Hippocampal formation (tissue), 2 donors: ENCODE measurements at places on chromosomes 12 and 14.

DNA sequence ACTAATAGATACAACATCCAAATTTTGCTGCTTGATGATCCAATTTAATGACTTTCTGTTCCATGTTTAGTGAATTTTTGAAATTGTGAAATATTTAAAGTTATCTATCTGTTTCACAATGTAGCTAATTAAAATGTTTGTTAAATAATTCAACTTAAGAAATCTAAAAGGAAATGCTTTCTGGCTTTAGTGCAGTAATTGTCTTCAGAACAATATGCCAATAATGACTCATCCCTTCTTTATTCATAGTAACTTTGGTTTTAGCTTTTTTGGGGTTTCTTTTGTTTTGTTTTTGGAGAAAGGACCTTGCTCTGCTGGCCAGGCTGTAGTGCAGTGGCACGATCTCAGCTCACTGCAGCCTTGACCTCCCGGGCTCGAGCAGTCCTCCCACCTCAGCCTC, 479.2 kb upstream of the RGS6 start:
- DNase-seq = no peak

GRCh38 chr12:118773956-118774723, 207.2 kb upstream of the SRRM4 start:
- peak; percentile 31 for DNase-seq

DNA sequence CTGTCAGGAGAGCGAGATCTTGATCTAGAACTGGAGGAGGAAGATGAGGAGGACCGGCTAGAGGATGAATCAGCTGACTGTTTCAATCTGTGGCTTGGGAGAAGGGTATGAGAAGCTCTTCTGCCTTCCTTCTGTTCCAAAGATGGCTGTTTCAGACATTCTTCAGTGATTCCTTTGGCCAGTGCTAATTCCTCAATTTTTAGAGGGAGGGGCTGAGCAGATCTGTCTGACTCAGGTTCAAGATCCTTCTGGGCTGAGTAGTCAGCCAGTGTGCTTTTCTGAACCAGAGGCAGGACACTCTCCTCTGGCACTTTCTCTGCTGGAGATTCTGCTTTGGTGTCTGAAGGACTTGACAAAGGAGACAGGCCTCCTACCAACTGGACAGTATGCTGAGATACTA, 15.2 kb downstream of the ACIN1 start:
- no peak for DNase-seq

GRCh38 chr14:49732896-49733295, 35.1 kb upstream of the KLHDC2 start:
- DNase-seq = peak; percentile 34

DNA sequence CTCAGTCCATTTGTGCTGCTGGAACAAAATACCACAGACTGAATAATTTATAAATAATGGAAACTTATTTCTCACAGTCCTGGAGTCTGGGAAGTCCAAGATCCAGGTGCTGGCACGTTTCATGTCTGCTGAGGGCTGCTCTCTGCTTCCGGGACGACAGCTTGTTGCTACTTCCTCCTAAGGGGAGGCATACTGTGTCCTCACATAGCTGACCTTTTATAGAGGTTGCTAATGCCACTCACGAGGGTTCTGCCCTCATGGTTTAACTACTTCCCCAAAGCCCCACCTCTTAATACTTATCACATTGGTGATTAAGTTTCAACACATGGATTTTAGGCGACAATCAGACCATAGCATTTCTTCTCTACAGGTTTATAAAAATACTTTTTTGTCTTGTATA, 411.1 kb downstream of the NRXN3 start:
- no peak for DNase-seq

GRCh38 chr12:61713121-61713520, 547.1 kb upstream of the USP15 start:
- no peak for DNase-seq

- DNase-seq = no peak
These were observed 59.0 kb downstream of the GAS2L3 start for GRCh38 chr12:100632445-100632892.

DNA sequence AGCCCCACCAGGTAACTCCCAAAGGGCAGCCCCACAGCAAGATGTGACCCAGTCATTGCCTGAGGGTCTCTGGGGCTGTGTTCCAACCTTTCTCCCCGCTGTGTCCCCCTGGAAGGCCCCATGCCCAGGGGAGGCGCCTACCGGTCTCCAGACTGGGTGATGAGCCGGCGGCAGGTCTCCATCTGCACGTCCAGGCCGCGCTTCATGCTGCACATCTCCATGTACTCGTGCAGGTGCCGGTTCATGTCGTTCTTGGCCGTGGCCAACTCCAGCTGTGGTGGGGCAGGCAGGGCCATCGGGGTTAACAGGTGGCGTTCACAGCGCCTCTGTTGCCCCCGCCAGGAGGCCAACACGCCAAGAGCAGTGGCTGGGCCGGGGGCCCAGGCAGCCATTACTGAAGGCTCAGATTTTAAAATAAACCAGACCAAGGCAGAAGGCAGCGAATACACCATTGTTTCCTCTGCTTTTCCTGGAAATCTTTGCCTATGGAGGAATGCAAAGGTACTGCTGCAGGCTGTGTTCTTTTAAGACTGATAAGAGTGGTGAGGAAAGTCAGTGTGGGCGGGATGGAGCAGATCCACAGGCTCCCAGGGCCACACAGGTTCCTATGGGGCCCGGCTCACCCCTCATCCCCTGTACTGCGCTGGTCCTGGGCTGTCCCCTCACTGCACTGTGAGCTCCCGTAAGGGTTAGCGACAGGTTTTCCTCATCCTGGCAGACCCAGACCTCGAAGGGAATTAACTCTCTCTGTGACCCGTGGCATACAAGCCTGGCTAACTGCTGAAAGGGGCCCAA, 7.3 kb downstream of the GAPDH start:
- DNase-seq = no peak

GRCh38 chr12:49553512-49554088, 14.3 kb downstream of the MCRS1 start:
- no peak for DNase-seq

DNA sequence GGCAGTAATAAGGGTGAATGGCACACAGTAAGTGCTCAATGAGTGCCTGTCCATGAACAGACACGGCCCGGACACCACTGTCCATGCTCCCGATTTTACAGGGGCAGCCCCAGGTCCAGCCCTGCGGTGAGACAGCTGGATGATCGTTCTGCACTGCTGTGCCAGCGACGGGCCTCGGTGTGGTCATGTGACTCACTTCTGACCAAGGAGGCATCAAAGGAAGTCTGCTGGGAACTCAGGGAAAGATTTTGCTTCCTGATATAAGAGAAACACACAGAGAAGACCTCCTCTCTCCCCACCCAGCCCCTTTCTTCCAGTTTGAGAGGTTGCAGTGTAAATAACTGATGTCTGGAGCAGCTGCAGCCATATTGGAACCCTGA, 126.6 kb downstream of the SCARB1 start:
- DNase-seq = no peak

GRCh38 chr12:49347311-49348193, 864 bp downstream of the DNAJC22 start:
- DNase-seq = peak; percentile 89

- DNase-seq = no peak
These were observed 818 bp downstream of the VPS33A start for GRCh38 chr12:122265476-122265875.

GRCh38 chr12:93848523-93849101, 171.4 kb downstream of the CRADD start:
- DNase-seq = no peak

GRCh38 chr12:113214895-113215400, 6.3 kb upstream of the TPCN1 start:
- DNase-seq = no peak

GRCh38 chr14:21100931-21101330, at the start of gene TMEM253:
TSS of gene TMEM253 (plus strand) at chr14:21101066. CDS start at chr14:21101344, 278 bp downstream.
- no peak for DNase-seq

- DNase-seq = no peak
These were observed 1444.5 kb upstream of the FLRT2 start for GRCh38 chr14:84085493-84085892.

GRCh38 chr12:68224613-68225285, 861 bp downstream of the IL26 start:
- no peak for DNase-seq

GRCh38 chr12:95922231-95922630, 20.2 kb downstream of the CCDC38 start:
- no peak for DNase-seq

- DNase-seq = no peak
These were observed 64.0 kb downstream of the MYF5 start for GRCh38 chr12:80780746-80781145.

- DNase-seq = no peak
These were observed 5.1 kb downstream of the MBIP start for GRCh38 chr14:36315159-36315853.

DNA sequence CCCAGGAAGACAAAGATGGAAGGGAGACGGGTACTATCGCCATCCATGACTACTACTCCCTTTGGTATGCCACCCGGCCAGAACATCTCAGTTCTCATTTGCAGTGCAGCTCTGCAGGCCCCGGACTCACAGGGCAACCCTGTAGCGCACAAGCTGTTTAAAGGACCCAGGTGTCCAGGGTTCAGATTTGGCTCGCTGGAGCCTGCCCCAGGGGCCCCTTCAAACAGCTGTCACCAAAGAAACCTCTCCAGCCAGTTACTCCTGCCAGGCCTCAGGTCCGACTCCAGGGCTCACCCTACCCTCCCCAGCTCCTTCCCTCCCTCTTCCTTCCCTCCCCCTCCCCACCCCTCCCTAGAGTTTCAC, 5.5 kb upstream of the CHD4 start:
- DNase-seq = peak; percentile 82

- DNase-seq = no peak
These were observed 90.6 kb downstream of the PAPOLA start for GRCh38 chr14:96592591-96593386.

DNA sequence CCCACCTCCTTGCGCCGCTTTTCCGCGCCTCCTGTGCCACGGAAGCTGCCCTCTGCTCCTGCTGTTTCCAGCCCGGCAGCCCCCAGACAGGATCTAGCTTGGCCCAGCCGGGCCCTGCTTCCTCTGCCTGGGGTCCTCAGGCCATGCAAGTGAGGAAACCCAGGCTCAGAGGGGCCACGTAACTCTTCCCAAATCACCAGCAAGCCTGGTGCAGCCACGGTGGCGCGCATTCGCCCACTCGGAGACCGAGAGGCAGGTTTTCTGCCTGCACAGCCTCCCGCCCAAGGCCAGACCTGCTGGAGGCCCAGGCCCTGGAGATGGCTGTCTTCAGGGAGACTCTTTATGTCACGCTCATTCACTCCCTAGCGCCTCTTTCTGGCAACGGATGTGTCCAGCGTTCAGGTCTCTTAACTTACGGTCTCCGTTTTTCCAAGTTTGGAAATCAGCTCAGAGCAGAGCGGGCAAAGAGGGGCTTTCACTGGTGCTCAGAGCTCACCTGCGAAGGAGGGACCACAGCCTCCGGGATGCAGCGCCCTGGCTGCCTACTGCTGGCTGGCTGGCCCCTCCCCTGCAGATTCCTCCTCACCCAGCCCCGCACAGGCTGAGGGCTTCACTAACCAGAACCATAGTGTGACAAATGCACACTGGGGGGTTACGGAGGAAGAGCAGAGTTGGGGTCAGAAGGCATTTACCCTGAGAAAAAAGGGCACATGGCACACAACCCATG, 20.6 kb upstream of the CEP170B start:
- no peak for DNase-seq

- DNase-seq = no peak
These were observed 13.0 kb downstream of the ISCU start for GRCh38 chr12:108575199-108575912.

- no peak for DNase-seq
These were observed 285.3 kb downstream of the DPF3 start for GRCh38 chr14:72608391-72609204.

GRCh38 chr14:104506461-104507253, 72.9 kb upstream of the C14orf180 start:
- no peak for DNase-seq

DNA sequence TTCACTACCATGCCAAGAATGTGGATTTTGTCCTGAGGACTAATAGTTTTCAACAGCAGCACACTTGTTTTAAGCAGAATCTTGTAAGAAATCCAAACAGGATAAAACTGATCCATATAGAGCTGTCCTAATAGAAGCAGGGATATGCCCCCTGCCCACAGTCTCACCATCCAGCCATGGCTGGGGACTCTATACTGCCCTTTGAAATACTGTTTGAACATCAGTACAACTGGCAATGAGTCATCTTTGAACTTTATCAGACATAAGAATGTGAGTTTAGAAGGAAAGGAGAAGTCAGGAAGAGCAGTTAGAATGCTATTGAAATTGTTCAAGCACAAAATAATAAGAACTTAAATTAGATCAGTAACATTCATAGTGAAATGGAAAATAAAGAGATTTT, 3.8 kb upstream of the C12orf42 start:
- no peak for DNase-seq

DNA sequence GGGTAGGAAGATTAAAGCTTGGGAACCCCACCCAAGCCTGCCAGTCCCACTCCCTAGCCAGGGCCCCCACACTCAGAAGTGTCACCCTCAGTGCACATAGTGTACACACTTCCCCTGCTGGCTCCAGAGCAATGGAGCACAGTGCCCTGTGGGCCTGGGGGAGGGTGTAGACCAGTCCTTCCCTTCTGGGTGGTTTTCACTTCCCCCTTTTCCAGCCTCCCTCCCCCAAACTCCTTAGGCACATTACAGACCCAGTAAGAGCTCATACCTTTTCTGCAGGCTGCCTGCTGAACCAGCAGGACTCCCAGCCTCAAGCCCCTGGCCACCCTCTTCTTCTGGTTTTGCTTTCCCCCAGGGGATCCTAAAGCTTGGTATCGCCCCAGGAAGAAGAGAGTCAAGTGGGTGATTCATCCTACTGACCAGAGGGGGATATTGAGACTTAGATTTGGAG, at the start of gene ZNF385A:
Gene ZNF385A (minus strand): TSS at position 143 of the 451 bp plus-strand sequence. CDS start 219 bp downstream, outside the sequence.
- peak; percentile 49 for DNase-seq

GRCh38 chr12:24929953-24930352, 18.9 kb downstream of the BCAT1 start:
- DNase-seq = no peak

DNA sequence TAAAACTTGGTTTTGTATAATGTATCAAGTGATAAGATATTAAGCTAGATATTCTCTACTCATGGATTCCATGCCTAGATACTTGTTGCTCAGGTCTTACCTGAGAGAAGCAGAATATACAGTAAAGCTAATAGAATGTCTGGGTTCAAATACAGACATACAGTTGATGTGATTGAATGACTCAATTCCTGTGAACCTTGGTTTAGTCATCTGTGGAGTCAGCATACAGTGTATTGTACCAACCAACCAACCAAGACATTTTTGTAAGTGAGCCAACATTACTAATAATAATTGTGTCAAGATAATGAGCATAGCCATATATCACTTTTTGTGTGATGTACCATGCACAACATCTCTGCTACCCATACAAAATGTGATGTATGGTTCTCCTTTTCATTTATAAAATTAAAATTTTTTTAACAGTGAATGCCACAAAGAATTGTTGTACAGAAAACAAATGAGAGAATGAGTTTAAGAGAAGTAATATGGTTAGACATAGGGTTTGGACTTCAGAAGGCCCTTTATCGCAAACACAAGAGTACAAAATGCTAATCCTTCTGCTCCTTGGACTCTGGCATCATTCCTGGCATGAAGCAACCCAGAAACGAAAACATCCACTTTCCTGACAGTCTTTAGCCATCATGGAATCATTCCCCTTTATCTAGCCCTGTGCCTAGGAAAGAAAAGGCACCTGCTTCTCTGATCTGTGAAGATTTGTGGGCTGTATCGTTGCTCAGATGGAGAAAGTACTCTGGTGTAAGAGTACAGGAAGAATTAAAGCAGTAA, 977.2 kb upstream of the USP15 start:
- no peak for DNase-seq

GRCh38 chr12:12784911-12785814, at the start of gene APOLD1:
TSS of gene APOLD1 (plus strand) at chr12:12785659. CDS start at chr12:12785692, 33 bp downstream.
- no peak for DNase-seq

GRCh38 chr14:102795060-102795925, 18.0 kb downstream of the TRAF3 start:
- DNase-seq = no peak

GRCh38 chr14:90797919-90798318, 18.3 kb downstream of the TTC7B start:
- no peak for DNase-seq
